Activated B cell treated with CpG ODN at 0.5 μM for 24 hours (primary cell): ENCODE measurements at places on chromosomes 12 and 14. TPM values are rescaled to one million over a fixed set of nuclear protein-coding genes. Genes with fewer than 3 reads are reported as not detected.
A peak's percentile ranks its signal among the peaks of the same experiment; 100 is the strongest.

Gene PMCH
- total RNA-seq = not detected in 2 replicates

Gene DNAI7
- 0.15 and 0.27 TPM in 2 replicates for total RNA-seq

Gene KLRB1
- 0.20 TPM in 1 of 2 replicates, not detected in the other for total RNA-seq

Gene OAS2
- 46.0 and 51.9 TPM in 2 replicates for total RNA-seq

Gene DBX2
- not detected in 2 replicates for total RNA-seq

DNA sequence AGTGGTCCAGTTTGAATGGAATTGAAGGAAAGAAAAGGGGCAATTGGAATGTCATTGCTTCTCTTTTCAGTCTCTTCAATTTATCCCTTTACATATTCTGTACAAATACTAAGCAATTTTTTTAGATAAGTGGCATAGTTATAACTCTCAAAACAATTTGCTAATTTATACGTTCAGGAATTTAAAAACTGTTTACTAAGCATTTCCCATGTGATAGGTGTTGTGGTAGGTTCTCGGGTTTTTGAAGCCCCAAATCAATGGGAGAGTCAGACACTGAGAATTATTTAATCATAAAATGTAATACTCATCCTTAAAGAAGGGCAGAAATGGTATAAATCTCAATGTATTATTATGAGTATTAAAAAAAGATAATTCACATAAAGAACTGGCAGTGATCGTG lies 197.1 kb downstream of the CNTN1 start:
- no peak for DNase-seq
- H3K4me1 ChIP-seq = no peaks in the 10 kb centered on the region
- H3K27me3 ChIP-seq = no peaks in the 10 kb centered on the region

Gene LRFN5
- total RNA-seq = 0.11 TPM in 1 of 2 replicates, not detected in the other

GRCh38 chr12:50102131-50102531 lies 1.7 kb upstream of the GPD1 start:
- peaks cover 9% of the 10 kb centered on the region for H3K4me1 ChIP-seq
- H3K4me3 ChIP-seq = no peak overlapping the region

Gene SLC17A8
- not detected in 2 replicates for total RNA-seq

Gene DNAH10
- total RNA-seq = 0.32 and 0.51 TPM in 2 replicates

Gene KIF5A
- 0.13 and 0.15 TPM in 2 replicates for total RNA-seq

Gene FGD6
- total RNA-seq = 3.7 and 5.4 TPM in 2 replicates

GRCh38 chr12:728781-729180 lies 23.6 kb upstream of the WNK1 start:
- no peaks in the 10 kb centered on the region for H3K36me3 ChIP-seq
- no peak overlapping the region for H3K4me3 ChIP-seq
- no peak for DNase-seq
- no peaks in the 10 kb centered on the region for H3K27me3 ChIP-seq
- H3K27ac ChIP-seq = no peak overlapping the region

- no peaks in the 10 kb centered on the region for H3K36me3 ChIP-seq
- peak overlapping the region; percentile 66 for H3K4me3 ChIP-seq
- H3K4me1 ChIP-seq = peaks cover 47% of the 10 kb centered on the region
These were observed 243.7 kb downstream of the BCAT1 start for GRCh38 chr12:24705216-24705615.

- no peak overlapping the region for H3K4me3 ChIP-seq
- no peaks in the 10 kb centered on the region for H3K4me1 ChIP-seq
- H3K36me3 ChIP-seq = no peaks in the 10 kb centered on the region
- DNase-seq = no peak
- peaks cover 16% of the 10 kb centered on the region for H3K27me3 ChIP-seq
These were observed 71.2 kb downstream of the KCNK13 start for GRCh38 chr14:90132821-90133570.

DNA sequence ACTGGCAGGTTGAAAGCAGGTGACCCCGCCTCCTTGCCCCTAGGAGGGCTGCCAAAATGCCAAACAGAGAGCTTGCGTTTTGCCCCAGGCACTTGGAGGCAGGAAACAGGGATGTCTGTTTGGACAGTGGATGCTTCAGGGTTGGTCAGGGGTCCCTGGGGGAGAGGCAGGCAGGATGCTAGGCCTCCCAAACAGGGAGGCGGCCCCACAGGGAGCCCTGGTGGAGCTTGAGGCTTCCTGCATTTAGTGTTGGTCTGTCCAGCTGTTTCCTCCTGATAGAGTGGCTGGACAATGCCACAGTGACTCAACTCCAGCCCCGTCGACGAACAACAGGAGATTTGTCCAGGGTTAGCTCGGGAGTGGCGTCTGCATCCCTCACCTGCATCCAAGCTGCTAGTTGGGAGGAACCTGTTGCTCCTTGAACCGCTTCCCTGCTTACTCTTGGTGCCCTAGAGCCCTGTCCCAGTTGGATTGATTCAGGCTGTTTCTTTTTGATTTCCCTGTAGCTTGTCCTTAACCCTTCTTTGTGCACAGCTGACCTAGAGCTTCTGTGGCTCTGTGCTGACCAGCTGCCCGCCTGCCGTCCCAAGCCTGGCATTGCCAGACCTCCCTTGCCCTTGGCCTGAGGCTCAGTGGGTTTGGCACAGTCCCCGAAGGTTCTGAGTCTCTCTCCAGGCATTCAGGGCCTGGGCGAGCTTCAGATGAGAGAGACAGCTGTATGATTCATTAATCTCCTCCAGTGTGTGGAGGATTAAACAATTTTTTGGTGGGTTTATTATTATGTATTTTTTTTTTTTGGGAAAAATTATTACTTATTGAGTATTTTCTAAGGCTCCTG lies 45.9 kb downstream of the TSPAN9 start:
- H3K27ac ChIP-seq = no peak overlapping the region
- no peaks in the 10 kb centered on the region for H3K36me3 ChIP-seq
- H3K27me3 ChIP-seq = peaks cover 20% of the 10 kb centered on the region
- DNase-seq = no peak

DNA sequence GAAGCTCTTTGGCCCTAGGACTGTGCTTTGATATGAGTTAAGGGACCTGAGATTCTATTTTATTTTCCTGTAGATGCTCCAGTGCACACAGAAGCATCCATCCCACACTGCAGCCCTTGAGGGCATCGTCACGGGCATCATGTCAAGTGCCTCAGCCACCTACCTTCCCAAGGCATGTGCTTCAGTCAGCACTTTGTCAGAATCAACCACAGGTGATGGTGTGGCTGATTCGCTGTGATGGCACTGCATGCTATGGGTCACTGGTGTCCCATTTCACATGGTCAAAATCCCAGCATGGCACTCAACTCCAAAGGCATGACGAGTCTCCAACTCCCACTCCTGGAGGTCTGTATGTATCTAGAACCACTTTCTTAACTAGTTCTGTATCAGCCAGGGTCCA lies 100.8 kb downstream of the AACS start:
- H3K27ac ChIP-seq = no peak overlapping the region
- peaks cover 13% of the 10 kb centered on the region for H3K27me3 ChIP-seq
- H3K4me1 ChIP-seq = no peaks in the 10 kb centered on the region
- no peaks in the 10 kb centered on the region for H3K36me3 ChIP-seq
- no peak overlapping the region for H3K4me3 ChIP-seq
- DNase-seq = no peak

DNA sequence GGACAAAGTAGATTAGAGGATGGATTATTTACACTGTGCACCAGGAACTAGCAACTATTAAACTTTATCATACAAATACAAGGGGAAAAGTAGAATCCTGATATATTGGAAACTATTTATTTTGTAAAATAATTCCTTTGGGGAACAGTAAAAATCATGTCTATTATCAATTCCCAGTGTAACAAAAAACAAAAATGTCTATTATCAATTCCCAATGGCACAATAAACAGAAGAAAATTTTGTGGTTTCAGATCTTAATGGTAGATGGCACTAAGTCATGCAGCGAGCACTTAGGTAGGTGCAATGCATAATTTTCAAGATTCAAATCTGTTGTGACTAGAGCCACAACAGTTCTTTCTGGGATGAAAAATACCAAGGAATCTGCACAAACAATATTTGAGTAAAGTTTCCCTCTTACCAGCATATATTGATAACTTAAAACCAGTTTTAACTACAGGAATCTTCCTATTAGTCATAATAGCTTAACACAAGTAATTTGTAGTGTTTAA lies 13.7 kb downstream of the CFL2 start:
- H3K27me3 ChIP-seq = no peaks in the 10 kb centered on the region
- DNase-seq = no peak
- no peaks in the 10 kb centered on the region for H3K36me3 ChIP-seq
- no peaks in the 10 kb centered on the region for H3K4me1 ChIP-seq
- no peak overlapping the region for H3K27ac ChIP-seq

DNA sequence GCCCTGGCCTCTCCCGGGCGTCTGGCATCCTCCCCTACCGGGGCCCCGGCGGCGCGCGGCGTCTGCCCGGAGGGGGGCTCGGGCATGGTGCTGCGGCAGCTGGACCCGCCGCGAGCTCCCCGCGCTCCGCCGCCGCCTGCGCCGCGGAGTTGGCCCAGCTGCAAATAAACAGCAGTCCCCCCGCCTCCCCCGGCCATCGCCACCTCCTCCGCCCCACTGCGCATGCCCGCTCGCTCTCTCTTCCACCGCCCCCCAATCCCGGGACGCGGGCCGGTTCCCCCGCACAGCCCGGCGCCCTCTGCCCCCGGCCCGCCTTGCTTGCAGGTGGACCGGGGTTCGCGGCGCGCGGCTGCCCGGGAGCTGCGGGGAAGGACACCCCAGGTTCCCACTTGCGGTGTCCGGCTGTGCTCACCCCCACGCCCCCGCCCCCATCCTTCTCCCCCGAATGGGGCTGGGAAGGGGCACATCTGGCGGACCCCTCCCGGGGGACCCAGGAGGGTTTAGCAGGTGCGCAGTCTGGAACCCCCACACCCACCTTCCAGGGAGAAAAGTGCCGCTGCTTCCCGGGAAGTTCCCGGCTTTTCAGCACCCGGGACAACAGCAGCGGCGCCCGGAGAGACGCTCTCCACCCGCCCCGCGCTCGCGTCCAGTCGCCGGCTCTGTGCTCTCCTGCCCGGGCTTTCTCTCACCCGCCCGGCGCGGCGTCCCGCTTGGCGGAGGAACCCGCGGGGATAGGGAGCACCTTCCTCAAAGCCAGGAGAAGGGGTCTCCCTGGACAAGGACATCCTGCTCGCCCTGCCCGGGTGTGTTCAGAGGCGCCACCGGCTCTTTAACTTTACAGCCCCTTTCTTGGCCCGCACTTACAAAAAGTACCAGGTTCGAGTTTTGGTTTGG lies at the start of gene TMTC1:
TMTC1 (minus strand) TSS at position 170 of the 894 bp plus-strand sequence. CDS start 191 bp downstream, outside the sequence.
- H3K27me3 ChIP-seq = peaks cover 27% of the 10 kb centered on the region
- no peak for DNase-seq
- peaks cover 3% of the 10 kb centered on the region for H3K4me1 ChIP-seq
- no peak within 1 kb of the TSS for H3K27ac ChIP-seq
- H3K36me3 ChIP-seq = no peaks in the 10 kb centered on the region
- no peak within 1 kb of the TSS for H3K4me3 ChIP-seq

Gene CNOT2
- total RNA-seq = 92.4 and 98.1 TPM in 2 replicates

DNA sequence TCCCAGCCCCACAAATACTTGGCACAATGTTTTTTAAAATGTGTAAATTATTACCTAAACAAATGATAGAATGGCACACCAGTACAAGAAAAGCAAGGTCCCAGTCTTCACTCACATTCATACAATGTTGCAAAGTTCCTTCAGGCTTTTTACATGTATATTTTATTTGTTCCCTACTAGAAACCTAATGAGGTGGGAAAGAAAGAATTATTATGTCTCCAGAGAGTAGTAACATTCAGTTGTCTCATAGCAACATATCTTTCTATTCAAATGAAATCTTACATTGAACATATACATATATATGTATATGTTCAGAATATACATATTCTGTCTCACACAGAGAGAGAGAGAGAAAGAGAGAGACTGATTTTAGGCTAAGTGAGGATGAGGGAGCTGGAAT lies 85.2 kb downstream of the PLCZ1 start:
- no peak for DNase-seq
- H3K36me3 ChIP-seq = no peaks in the 10 kb centered on the region
- H3K4me3 ChIP-seq = no peak overlapping the region
- H3K27ac ChIP-seq = no peak overlapping the region

- DNase-seq = no peak
- H3K27ac ChIP-seq = no peak overlapping the region
- H3K4me1 ChIP-seq = no peaks in the 10 kb centered on the region
- H3K4me3 ChIP-seq = no peak overlapping the region
These were observed 521.5 kb downstream of the FUT8 start for GRCh38 chr14:65934070-65934435.

- DNase-seq = no peak
- no peak overlapping the region for H3K4me3 ChIP-seq
- no peak overlapping the region for H3K27ac ChIP-seq
- no peaks in the 10 kb centered on the region for H3K36me3 ChIP-seq
These were observed 1251.5 kb downstream of the SLC16A7 start for GRCh38 chr12:60847281-60847680.

DNA sequence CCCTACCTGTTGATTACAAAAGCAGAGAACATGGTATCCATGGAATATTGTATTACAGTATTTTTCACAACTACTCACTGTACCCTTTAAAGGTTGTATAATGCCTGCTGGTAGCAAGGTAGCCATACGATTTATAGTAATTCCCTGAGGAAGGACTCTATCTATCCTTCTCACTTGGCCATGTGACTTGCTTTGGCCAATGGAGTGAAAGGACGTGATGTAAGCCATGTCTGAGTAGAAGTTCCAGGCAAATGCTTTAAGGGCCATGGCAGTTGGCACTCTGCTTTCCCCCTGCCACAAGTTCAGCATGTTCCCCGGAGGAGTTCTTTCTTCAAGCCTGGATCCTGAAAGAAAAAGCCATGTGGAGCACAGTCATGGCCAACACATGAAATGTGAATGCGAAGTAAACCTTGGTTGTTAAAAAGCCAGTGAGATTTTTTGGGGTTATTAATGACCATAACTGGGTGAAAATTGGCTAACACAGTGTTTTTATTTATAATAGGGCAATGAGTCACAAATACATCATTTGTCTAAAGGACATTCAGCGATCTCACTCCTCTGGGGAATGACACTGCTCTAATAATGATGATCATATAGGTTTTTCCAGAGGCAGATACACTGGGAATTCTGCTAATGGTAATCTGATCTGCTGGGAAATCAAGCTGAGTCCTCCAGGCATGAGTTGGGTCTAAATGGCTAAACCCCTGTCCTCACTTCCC lies 67.4 kb upstream of the SLC38A2 start:
- H3K4me3 ChIP-seq = no peak overlapping the region
- no peak overlapping the region for H3K27ac ChIP-seq
- no peaks in the 10 kb centered on the region for H3K27me3 ChIP-seq

GRCh38 chr12:131346555-131347344 lies 364.1 kb upstream of the SFSWAP start:
- H3K4me1 ChIP-seq = no peaks in the 10 kb centered on the region
- no peak for DNase-seq
- H3K4me3 ChIP-seq = no peak overlapping the region

- H3K4me3 ChIP-seq = no peak overlapping the region
- H3K27ac ChIP-seq = no peak overlapping the region
- H3K36me3 ChIP-seq = no peaks in the 10 kb centered on the region
- no peaks in the 10 kb centered on the region for H3K4me1 ChIP-seq
These were observed 375.1 kb upstream of the DDHD1 start for GRCh38 chr14:53528185-53528671.
